ENCODE measurements at places on chromosomes 2 and 18. TPM values are rescaled to one million over a fixed set of nuclear protein-coding genes. Genes with fewer than 3 reads are reported as not detected.

SERPINB3 gene
- not detected for total RNA-seq

GRCh38 chr18:79062806-79063205, 6.4 kb upstream of the ATP9B start:
- DNase-seq, result no peak

PRLH gene
- not detected for total RNA-seq

DNA sequence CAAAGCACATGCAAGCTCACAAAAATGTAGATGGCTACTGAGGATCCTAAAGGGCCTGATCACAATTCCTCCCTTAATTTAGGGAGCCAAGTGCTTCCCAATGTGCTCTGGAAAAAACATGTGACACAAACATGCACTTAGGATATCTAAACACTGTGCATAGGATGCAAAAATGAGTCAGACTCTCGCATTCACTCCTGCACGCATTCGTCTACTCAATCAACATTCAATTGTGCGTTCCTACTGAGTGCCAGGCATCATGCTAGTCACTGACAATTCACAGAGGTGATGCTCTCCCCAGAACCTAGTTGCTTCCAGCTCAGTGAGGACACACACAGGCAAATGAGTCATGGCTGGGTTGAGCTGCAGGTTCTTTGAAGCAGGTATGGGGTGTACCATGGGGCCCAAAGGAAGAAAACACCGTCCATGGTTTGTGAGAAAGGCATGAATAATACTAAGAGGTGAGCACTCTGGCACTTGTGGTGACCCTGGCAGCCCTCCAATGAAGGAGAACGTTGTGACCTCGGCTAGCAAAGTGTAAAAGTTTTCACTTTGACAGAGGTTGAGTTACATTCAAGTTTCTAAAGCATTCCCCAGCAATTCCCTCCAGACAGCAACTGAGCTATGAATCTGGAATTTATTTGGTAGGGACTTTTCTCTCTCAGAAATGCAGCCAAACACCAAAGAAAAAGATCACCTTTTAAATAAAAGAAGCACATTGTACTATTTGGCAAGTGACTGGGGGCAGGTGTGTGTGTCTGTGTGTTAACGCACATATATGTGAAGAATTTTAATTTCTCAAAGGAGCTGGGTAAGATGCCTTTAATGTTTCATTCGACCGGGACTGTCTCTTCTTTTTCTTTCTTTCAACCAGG, 173.3 kb downstream of the ALPK2 start:
- no peak for DNase-seq

- DNase-seq, result no peak
Observed at GRCh38 chr2:66523990-66524389, 89.1 kb downstream of the MEIS1 start.

- no peak for DNase-seq
Observed at GRCh38 chr2:198096002-198096401, 291.6 kb downstream of the PLCL1 start.

ABCG8 gene
- not detected for total RNA-seq

DNA sequence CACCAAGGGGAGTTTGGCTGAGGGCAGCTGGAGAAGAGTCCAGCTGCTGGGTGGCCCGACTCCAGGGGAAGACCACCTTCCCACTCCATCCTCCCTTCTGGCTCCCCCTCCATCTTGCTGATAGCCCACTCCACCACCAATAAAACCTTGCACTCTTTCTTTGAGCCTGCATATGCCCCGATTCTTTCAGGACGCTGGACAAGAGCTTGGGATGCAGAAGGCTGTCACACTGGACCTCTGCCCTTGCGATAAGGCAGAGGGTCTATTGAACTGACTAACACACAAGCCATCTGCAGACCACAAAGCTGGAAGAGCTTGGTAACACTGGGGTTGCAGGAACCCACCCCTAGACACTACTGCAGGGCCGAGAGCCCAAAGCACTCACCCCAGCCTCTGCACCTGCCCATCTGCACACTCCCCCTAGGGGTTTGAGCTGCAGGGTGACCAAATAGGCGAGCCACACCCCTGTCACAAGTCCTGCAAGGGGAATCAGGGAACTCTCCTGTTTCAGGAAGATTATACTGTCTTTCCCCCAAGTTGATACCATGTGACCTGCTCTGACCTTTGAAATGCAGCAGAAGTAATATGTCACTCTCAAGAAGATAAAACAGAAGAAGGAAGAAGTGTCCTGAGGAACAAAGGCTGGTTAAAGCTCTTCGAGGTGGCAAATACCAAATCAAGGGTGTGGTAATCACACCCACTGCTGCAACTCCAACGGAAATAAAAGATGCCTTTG, 70.5 kb downstream of the SMAD4 start:
- DNase-seq, result no peak

DNA sequence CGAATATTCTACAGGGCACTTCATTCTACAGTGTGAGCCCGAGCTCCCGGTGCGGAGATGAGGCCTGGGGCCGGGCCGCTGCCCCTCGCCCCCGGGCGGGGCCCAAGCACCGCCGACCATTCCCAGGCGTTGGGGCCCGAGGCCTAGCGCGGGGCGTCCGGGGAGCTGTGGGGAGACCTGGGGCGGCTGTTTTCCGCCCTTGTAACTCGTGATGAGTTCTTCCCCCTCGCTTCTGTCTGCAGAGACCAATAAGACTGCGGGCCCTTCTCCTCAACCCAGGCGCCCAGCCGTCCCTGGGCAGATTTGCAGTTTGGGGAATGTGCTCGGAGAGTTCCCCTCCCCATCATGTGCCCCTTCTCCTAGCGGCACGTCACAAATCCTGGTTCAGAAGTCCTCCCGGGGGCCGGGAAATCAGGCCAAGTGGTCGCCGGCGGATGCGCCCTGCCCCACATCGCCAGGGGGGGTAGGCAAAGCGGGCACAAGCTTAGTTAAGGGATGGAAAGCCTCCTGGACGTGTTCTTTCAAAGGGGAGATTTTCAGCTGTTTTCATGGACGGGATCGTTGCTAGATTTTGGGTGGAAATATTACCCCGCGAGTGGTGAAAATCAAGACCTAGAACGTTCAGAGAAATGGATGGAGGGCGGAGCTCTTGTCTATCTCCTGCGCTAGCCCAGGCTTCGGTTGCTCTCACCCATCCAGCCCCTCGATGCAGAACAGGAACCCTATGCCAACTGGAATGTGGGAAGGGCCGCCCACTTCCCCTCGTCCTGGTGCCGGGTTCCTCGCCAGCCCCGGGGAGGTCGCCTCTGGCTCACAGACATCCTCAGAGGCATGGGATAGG, 18.8 kb upstream of the HAAO start:
- DNase-seq, result peak; percentile 35

GRCh38 chr2:195520671-195521155, 136.3 kb upstream of the SLC39A10 start:
- peak; percentile 99 for DNase-seq

- DNase-seq, result no peak
Observed at GRCh38 chr2:190214426-190215194, 105.0 kb downstream of the HIBCH start.

DNA sequence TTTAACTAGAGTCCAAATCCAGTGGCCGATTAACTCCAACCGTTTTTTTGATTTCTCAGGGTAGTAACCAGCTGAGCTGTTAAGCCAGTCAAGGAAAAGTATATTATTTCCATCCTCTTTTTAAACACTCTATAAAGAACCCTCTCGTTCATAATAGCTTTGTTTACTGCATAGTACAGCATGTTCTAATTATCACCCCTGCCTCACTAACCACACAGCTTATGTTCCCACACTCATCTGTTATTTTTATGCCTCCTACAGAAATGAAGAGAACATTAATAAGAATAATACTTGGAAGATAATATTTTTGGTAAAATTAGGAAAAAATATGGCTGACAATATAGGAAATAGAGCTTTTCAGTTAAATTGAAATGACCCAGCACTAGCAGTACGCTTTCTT, 2132.8 kb upstream of the CELF4 start:
- no peak for DNase-seq
